PC-3 (cell line): ENCODE measurements at places on chromosomes 11 and 22. TPM values are rescaled to one million over a fixed set of nuclear protein-coding genes. Genes with fewer than 3 reads are reported as not detected.

The DCPS gene
- total RNA-seq, result 52.6 and 55.1 TPM in 2 replicates

DNA sequence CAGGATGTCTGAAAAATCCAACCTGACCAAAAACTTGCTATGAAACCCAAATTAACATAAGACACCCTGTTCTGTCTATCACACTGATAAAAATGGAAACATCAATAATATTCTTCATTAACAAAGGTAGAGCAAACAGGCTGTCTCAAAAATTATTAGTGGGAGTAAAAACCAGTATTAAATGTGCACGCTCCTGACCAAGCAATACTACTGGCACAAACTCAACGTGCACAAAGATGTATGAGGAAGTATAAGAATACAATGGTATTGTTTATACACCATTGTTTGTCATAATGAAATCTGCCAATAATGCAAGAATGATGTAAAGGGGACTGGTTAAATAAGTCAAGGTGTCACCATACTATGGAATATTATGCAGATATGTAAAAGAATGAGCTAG is 288.5 kb downstream of the MN1 start:
- H3K27me3 ChIP-seq, result no peaks in the 10 kb centered on the region
- H3K4me1 ChIP-seq, result peaks cover 24% of the 10 kb centered on the region
- no peak for DNase-seq
- no peaks in the 10 kb centered on the region for H3K36me3 ChIP-seq

DNA sequence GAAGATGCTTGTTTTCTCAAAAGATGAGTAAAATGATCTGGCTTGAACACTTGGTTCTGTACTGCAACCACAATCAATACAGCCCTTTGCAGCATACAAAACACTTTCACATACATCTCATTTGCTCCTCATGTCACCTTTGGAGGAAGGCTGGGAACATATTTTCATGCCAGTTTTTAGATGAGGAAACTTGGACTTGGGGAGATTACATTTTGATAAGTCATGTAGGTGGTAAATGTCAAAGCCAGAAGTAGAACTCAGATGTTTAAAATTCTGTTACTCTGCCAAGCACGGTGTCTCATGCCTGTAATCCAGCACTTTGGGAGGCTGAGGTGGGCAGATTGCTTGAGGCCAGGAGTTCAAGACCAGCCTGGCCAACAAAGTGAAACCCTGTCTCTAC is 121.8 kb downstream of the MICAL2 start:
- peak overlapping the region; percentile 97 for H3K27ac ChIP-seq
- H3K4me3 ChIP-seq, result no peak overlapping the region
- no peaks in the 10 kb centered on the region for H3K27me3 ChIP-seq
- H3K36me3 ChIP-seq, result peaks cover 42% of the 10 kb centered on the region
- peak; percentile 26 for DNase-seq
- H3K4me1 ChIP-seq, result peaks cover 66% of the 10 kb centered on the region

DNA sequence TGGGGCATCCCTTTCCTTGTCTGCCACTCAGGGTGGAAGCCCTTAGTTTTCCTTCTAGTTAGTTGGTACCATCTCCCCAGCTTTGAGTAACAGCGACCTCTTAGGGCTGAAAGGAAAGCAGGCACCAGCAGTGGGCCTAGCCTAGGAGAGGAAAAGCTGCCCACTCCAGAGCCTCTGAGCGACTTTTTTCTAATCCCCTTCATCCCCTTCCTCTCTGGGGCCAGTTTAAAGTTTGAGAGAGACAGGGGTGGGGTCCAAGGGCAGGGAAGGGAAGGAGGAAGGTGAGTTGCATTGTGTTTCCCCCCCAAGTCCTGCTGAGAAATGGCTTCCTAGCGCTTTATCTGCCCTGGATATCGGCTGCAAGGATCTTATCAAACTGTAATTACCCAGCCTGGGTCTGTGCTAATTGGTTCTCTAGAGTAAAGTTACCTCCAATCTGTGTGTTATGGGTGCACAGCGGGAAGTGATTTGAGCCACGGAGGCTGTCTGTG is 573.9 kb upstream of the CADM1 start:
- DNase-seq, result no peak
- no peak overlapping the region for H3K4me3 ChIP-seq
- H3K4me1 ChIP-seq, result no peaks in the 10 kb centered on the region
- H3K36me3 ChIP-seq, result no peaks in the 10 kb centered on the region
- no peak overlapping the region for H3K27ac ChIP-seq

DNA sequence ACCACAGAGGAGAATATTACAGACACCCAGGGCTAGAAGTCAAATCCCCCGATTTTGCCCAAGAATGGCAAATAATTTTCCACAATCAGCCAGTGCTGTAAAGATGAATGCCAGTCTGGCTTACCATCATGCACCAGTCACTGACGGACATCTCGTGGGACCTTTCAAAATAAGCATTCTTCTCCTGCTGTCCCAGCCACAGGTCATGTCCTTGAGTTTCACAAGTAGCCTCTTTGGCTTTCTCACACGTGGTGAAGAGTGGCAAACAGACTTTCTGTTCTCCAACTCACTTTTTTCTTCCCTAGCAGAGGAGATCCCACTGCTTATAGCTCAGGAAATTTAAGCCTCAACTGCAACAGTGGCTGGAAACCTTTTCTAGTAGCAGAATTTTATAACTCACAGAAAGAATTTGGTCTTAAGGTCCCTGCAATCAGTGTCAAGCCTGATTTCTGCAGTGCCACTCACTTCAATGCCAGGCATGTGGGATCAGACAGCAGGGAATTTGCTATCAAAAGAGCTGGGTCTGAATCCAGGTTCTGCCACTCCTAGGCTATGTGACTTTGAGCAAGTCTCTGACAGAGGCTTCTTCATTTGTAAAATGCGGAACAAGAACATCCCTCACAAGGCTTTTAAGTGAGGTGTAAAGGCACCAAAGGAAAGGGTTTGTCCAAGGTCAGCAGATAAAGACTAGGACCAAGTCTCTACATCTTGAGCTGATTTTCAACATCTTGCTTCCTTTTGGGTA is 3.6 kb downstream of the PIK3IP1 start:
- no peak overlapping the region for H3K27ac ChIP-seq
- H3K36me3 ChIP-seq, result no peaks in the 10 kb centered on the region
- H3K4me3 ChIP-seq, result no peak overlapping the region
- peaks cover 12% of the 10 kb centered on the region; the same call in 1 of the 2 replicates for H3K4me1 ChIP-seq
- H3K27me3 ChIP-seq, result no peaks in the 10 kb centered on the region
- no peak for DNase-seq

DNA sequence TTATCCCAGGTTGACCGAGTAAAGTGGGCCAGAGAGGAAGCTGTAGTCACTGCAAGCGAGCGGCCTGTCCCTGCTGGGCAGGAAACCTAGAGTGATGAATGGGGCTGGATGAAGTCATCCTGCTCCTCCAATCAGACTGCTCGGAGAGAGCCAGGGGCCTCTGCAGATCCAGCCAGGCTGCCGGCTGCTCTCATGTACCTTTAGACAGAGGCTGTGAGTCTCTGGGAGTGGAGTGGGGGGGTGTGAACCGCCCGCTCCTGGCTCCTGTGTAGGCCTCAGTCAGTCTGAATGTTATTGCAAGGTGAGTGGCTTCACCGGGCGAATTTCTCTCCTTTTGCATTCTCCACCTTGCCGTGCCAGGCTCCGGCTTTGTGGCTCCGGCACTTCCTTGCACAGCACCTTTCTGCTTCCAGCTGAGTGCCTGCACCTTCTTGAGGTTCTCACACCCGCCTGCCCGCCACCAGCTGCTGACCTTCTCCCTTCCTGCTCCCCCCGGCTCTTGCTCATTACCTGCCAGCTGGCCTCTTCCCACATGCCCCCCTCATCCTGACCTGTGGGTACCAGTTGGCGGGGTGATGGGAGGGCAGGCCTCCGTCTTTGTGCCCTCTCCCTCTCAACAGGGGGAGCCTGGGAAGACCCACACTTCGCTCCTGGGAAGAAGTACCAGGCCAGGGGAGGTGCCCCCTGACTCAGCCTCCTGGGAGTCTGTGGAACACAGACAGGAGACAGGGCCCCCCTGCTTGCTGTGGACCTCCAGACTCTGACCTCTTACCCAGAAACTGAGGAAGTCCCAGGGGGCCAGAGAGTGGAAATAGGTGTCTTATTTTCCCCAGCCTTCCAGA is 79.9 kb downstream of the GRAMD1B start:
- no peak overlapping the region for H3K4me3 ChIP-seq
- peaks cover 6% of the 10 kb centered on the region; the same call in 1 of the 2 replicates for H3K36me3 ChIP-seq
- H3K27me3 ChIP-seq, result no peaks in the 10 kb centered on the region
- DNase-seq, result peak; percentile 27
- H3K27ac ChIP-seq, result no peak overlapping the region
- H3K4me1 ChIP-seq, result peaks cover 10% of the 10 kb centered on the region; the same call in 1 of the 2 replicates
